ENCODE measurements at places on chromosomes 3 and 15.

DNA sequence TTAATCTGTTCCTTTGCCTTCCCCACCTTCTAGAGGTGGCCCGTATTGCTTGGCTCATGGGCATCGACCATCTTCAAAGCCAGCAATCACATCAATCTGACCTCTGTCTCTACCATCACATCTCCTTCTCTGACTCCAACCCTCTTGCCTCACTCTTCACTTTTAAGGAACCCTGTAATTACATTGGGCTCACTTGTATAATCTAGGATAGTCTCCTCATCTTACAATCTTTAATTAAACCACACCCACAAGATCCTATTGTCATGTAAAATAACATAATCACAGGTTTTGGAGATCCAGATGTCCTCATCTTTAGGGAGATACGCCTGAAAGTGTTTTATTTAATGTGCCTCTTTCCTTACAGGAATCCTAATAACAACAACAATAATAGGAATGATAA, 234.5 kb downstream of the ERC2 start:
- DNase-seq, result no peak

DNA sequence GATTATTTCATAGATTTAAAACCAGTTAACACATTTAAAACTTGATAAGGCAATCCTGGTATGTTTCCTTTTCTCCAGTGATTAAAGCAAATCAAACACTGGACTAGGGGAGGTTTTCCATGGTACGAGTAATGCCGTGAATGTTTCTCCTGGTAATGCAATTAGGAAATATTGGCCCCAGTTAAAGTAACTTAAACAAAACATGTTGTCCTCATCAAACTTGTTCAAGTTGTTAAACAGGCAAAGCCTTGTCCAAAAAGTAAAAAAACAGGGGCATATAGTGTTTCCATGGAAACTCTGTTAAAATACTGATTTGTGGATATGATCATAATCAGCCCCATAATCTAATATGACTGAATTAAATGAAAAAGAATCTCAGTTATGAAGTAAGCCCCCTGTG, 13.1 kb upstream of the LRTM1 start:
- DNase-seq, result no peak

DNA sequence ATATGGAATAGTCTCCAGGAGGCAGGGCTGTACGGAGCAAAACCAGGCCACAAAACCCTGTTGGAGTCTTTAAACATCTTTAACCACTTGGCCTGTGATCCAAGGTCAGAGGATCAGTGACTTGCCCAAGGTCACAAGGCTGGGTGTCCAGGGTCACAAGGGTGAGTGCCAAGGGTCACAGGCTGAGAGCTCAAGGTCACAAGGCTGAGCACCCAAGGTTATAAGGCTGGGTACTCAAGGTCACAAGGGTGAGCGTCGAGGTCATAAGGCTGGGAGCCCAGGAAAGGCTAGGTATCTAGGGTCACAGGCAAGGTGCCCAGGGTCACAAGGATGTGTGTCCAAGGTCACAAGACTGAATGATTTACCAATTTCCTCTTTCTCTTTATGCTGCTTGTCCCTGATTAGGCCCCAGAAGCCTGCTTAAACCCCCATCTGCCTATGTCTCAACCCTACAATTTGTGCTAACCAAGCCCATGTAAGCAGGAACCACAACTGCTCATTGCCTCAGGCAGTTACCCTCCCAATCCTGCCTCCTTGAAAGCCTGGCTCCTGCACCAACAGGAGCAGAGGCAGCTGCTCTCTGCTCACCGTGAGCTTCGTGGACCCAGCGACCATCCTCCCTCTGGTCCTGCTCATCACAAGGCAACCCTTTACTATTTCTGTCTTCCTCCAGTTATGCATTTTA, 51.5 kb downstream of the MGLL start:
- DNase-seq, result no peak

GRCh38 chr3:14616606-14617507, 34.7 kb upstream of the CCDC174 start:
- DNase-seq, result no peak

GRCh38 chr15:37877851-37878741, 56.3 kb upstream of the TMCO5A start:
- no peak for DNase-seq

GRCh38 chr3:189790658-189791057, 159.5 kb downstream of the TP63 start:
- DNase-seq, result no peak

- no peak for DNase-seq
Observed at GRCh38 chr3:49470714-49471420, 800 bp downstream of the DAG1 start.

DNA sequence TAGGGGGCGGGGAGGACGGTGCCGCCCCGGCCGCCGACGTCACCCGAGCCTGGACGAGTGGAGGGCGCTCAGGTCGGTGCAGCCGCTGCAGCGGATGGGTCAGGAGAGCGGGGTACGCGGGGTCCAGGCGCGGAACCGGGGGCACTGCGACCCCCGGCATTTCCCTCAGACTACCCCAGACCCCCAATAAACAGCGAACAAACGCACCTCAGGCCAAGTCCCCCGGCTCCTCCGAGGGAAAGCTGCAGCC, 78.9 kb downstream of the IQSEC1 start:
- DNase-seq, result no peak

- DNase-seq, result no peak
Observed at GRCh38 chr3:178536211-178537079, at the start of gene KCNMB2. TSS of gene KCNMB2 (plus strand) at chr3:178536436.

- DNase-seq, result no peak
Observed at GRCh38 chr3:39125841-39126500, 18.5 kb downstream of the TTC21A start.

DNA sequence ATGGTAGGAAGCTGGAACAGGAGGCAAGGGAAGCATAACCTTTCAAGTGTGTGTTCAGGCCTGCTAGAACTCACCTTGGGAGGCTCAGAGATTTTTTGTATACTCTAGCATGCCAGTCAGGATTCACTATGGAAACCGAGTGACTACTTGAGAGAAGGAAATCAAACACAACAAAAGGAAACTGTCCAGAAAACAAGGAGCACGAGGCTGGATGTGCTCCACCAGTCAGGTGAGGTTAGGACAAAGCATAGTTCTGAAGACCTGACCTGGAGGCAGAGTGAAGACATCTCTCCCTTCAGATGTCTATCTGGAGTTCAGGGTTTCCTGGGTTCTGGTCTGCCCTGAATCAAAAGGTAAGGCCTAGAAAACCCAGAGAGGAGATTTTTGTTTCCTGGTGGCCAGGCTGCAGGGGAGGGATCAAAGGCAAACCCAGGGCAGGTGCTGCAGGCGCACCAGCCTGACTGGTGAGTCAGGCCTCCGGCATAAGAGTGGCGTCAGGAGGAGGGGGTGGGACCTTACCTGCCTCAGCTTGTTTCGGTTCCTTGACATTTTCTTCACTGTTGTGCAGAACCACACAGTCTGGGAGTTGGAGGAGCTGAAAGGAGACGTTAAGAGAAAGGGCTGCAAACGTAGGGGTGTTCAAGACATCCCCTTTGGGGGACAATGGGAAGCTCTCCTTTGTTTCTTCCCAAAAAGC, 52.2 kb upstream of the OSBPL11 start:
- DNase-seq, result no peak

DNA sequence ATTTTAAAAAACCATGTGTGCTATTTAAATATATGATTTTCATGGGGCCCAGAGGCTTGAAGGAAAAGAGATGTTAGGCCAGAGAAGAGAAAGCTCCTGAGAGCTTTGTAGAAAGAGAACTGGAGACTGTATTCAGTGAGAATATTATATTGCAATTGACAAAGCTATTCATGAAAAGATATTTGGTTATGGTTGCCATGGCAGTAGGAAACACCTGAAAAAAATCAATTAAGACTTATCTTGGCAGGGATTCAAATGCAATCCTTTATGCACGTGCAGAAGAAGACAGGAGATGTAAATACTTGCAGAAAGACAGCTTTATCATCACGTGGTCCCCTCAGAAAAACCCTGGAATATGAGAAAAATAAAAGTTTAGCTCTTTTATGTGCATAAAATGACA, 636.0 kb upstream of the TBL1XR1 start:
- DNase-seq, result no peak

- no peak for DNase-seq
Observed at GRCh38 chr15:55108448-55108847, 88.3 kb downstream of the RSL24D1 start.

DNA sequence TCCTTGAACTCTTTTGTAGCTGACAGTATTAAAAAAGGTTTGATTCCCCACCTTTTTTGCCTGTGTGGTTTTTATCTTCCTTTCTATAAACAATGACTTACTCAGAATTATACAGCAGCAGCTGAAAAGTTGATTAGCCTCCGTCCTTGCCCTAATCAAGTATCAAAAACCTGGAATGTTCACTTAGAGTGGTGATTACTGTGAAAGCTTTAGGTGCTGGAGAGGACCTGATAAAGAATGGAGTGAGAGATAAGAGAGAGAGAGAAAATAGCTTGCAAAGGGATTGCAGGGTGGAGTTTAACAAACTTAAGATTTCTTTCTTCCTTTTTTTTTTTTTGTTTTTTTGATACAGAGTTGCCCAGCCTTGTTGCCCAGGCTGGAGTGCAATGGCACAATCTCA, 6.7 kb downstream of the CGNL1 start:
- DNase-seq, result no peak

DNA sequence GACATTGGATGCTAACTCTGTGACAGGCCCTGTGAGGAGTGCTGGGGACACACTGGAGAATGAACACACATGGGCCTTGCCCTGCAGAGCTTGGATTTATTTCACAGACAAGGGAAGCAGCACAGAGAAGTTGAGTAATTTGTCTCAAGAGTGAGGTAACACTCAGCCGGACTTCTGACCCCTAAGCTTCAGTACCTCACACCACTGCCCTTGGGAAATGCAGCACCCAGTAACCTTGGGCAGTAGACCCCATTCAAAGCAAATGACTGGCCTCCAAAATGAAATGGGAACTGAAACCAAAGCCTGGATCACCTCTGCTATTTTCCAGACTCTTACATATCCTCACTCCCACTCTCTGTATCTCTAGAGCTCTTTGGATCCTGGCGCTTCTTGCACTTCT, 37.3 kb downstream of the RFT1 start:
- DNase-seq, result no peak

DNA sequence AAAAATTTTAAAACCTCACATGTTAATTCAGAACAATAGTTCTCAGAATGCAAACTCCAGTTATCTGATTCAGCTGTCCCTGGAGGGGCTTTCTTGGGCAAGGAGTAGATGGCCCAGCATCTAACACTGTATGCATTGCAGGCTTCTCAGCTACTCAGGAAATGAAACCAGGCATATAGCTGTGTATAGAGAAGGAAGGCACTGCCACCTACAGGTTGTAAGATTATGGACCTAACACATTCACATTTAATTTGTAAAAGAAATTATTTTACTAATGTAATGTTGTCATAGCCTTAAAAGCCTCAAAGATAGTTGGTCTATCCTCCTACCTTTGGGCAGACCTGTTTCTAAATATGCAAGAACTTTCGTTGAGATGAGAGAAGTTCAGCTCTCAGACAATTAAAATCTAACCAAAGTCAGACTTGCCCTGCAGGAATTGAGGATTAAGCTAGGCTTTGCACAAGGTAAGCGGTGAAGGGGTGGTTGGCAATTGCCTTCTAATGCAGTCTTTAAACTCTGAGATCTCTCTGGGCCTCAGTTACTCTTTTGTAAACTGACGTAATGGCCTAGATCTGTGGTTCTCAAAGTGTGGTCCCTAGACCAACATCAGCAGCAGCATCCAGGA, 132.8 kb upstream of the SLC24A5 start:
- peak; percentile 22 for DNase-seq

DNA sequence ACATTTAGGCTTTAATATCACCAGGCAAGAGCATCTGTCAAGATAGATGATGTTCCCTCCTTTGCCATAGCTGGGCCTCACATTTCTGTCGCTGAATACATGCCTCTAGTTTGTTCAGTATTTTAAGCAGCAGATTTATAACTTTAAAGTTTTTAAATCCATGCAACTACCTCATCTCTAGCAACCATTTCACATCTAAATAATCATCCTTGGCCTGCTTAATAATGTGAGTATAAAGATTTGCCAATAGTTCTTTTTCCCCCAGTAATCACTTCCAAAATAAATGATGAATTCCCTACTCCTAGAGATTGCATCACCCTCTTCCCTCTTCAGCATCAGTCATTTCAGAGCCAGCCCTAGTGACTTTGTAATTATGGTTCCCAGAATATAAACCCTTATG, 36.2 kb upstream of the FILIP1L start:
- DNase-seq, result no peak

- DNase-seq, result no peak
Observed at GRCh38 chr3:188869628-188870027, 302.1 kb upstream of the TPRG1 start.

- no peak for DNase-seq
Observed at GRCh38 chr3:85254738-85255137, 295.9 kb downstream of the CADM2 start.

- peak; percentile 87 for DNase-seq
Observed at GRCh38 chr3:111541911-111542483, at the start of gene CD96. TSS of gene CD96 (plus strand) at chr3:111542197. CDS start at chr3:111542249, 52 bp downstream.

GRCh38 chr3:127690106-127690505, 17.4 kb downstream of the ABTB1 start:
- DNase-seq, result no peak

GRCh38 chr3:34686541-34686940, 888.1 kb downstream of the PDCD6IP start:
- DNase-seq, result no peak

GRCh38 chr3:49771340-49771938, 14.9 kb downstream of the IP6K1 start:
- no peak for DNase-seq

All from CD4-positive, alpha-beta T cell treated with Interleukin-12 subunit alpha and Interleukin-12 subunit beta, for 1 hour (primary cell).